ENCODE measurements at places on chromosomes 11 and 22. TPM values are rescaled to one million over a fixed set of nuclear protein-coding genes. Genes with fewer than 3 reads are reported as not detected.

The NCF4 gene
- 21.6 TPM for total RNA-seq

The NECTIN1 gene
- 10.6 TPM for total RNA-seq

The A4GALT gene
- total RNA-seq = 59.8 TPM

The BAIAP2L2 gene
- total RNA-seq = 0.37 TPM

The LRRC74B gene
- not detected for total RNA-seq

The POLA2 gene
- total RNA-seq = 6.1 TPM

The PHF21B gene
- total RNA-seq = 0.32 TPM

All from posterior vena cava (tissue), 2 donors.